Activated CD4-positive, CD25-positive, alpha-beta regulatory T cell treated with anti-CD3 and anti-CD28 coated beads, Interleukin-2, amount 50 U/mL, for 16 hours (primary cell): ENCODE measurements at places on chromosomes 11 and 22.

- no peak for DNase-seq
Observed at GRCh38 chr11:108912581-108912980, 247.7 kb downstream of the DDX10 start.

- no peak for DNase-seq
Observed at GRCh38 chr11:73218106-73218829, at the start of gene P2RY2. Gene P2RY2 (plus strand): TSS chr11:73218281. CDS start chr11:73234160, 15,879 bp downstream.

DNA sequence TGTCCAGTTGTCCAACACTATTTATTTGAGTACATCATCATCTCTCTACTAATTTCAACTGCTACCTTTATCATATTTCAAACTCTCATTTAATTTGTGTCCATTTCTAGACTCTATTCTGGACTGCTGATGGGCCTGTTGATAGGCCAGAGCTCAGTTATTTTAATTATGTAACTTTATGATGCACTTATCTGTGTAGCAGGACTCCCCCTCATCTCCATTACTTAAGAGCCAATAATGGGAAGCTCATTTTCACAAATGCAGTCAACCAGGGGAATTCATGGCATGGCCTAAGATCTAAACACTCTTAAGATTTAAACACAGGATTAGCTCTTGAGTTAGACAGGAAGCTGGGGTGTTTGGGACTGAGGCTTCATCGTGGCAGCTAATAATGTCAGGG, 21.4 kb downstream of the KCNQ1OT1 start:
- no peak for DNase-seq

- no peak for DNase-seq
Observed at GRCh38 chr11:65071907-65072630, 11.8 kb downstream of the CDCA5 start.

DNA sequence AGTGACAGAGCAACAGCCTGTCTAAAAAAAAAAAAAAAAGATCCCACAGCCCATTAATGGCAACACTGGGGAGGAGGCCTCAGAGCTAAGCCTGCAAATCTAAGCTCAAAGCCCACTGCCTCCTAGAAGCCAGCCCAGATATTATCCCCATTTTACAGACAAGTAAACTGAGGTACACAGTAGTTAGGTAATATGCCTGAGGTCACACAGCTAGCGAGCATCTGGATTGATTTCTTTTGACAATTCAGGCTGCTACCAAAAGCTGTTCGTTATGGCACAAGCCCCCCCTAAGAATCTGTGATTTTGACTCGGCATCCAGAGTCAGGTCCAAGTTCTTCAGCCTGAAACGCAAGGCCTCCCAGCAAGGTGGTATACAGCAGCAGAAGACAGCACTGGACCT, 13.7 kb downstream of the ELFN2 start:
- DNase-seq, result no peak
